Activated CD8-positive, alpha-beta T cell treated with anti-CD3 and anti-CD28 coated beads, Interleukin-2, amount 10 ng/mL, durations not matched to agents 7 days and 5 days (primary cell): ENCODE measurements at places on chromosomes 4 and X.

- no peaks in the 10 kb centered on the region for H3K27me3 ChIP-seq
- H3K36me3 ChIP-seq: no peaks in the 10 kb centered on the region
- no peak for DNase-seq
- no peaks in the 10 kb centered on the region for H3K4me1 ChIP-seq
- no peak overlapping the region for H3K4me3 ChIP-seq
- H3K27ac ChIP-seq: no peak overlapping the region
Observed at GRCh38 chr4:79281566-79282359, 44.1 kb downstream of the NAA11 start.

DNA sequence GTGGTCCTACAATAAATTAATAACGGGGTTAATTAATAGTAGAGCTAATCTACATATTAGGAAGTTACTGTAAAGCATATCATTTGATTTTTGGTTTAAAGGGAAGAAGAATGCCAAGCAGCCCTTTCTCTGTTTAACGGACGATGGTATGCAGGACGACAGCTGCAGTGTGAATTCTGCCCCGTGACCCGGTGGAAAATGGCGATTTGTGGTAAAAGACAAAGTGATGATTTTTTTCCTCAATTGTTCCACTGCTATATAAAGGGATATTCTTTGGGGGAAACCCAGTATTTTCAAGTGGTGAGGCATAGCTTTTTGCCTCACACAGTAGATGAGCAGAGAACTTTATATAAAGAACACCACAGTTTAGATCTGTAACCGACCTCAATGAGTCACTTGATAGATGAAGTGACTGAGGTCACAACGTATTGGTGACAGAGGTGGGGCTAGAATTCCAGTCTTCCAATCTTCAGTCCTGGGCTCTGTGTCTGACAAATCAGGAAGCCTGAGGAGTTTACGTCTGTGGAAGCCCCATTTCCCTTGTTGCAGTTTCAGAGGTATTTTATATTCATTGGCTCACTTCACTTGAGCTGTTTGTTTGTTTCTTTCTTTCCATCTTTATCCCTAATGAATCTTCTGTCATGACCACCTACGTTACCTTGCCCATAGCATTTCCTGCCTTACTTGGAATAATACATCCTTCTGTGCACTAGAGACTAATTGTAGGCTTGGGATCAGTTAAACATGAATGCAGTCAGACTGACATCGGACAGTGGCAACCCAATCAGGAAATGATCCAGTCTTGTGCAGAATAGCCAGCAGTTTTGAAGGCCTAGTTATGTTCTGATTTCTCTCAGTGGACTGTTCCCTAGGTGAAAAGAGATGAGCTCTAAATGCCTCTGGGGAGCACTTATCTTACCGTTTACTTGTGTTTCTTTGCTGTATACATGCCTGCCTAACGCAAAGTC lies 30.1 kb downstream of the ZRSR2 start:
- no peak overlapping the region for H3K27ac ChIP-seq
- peaks cover 45% of the 10 kb centered on the region for H3K36me3 ChIP-seq
- no peak for DNase-seq
- peaks cover 30% of the 10 kb centered on the region for H3K4me1 ChIP-seq
- no peak overlapping the region for H3K4me3 ChIP-seq
- no peaks in the 10 kb centered on the region for H3K27me3 ChIP-seq

- H3K27ac ChIP-seq: no peak overlapping the region
- DNase-seq: no peak
- no peak overlapping the region for H3K4me3 ChIP-seq
- H3K4me1 ChIP-seq: no peaks in the 10 kb centered on the region
- no peaks in the 10 kb centered on the region for H3K27me3 ChIP-seq
- H3K36me3 ChIP-seq: peaks cover 2% of the 10 kb centered on the region
Observed at GRCh38 chrX:21606002-21606401, 52.1 kb downstream of the KLHL34 start.

DNA sequence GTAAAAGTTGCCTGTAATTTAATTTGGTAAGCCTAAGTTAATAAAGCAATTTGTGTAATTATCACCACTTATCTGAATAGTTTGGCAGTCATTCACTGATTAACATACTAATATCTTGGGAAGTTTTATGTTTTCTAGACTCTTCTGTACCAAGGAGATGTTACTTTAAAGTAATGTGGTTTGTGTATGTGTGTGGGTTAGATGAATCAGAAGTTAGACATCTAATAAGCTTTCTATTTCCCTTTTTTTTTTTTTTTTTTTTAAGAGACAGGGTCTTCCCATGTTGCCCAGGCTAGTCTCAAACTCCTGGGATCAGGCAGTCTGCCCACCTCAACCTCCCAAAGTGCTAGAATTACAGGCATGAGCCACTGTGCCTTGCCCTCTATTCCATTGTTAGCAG lies 5.3 kb downstream of the SLAIN2 start:
- no peak overlapping the region for H3K27ac ChIP-seq
- H3K4me3 ChIP-seq: no peak overlapping the region
- peaks cover 19% of the 10 kb centered on the region for H3K36me3 ChIP-seq
- no peak for DNase-seq
- H3K4me1 ChIP-seq: peaks cover 45% of the 10 kb centered on the region

DNA sequence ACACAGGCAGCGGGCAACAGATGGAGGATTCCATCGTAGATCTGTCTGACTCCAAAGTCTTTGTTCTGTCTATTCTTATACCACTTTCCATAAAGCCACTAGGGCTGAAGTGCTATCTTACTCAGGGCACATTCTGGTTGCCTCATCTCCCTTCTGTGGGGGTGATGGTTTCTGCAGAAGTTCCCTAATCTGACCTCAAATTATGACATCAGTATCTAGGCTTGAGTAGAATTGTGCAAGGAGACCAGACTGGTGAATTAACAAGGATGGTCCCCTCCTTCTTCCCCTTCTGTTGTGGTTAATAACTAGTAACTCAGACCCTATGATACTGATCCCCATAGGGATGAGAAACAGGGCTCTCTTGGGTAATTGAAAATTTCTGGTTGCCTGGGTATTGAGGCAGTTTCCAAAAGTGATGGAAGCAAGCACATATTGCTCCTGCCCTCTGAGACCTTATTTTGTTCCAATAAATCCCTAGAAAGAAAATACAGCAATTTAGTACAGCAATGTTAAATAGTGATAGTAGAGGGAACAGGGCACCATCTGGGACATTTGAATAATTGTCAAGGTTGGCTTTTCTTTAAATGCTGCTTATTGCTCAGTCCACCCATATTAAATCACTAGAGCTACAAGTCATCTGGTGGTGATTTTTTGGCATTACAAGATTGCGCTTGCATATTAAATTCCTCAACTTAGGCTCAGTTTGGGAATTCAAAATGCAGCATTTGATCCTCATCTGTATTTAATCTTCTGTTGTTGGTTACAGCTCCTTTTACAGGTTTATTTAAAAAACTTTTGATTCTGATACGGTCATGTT lies 57.3 kb upstream of the AP1S2 start:
- no peak overlapping the region for H3K27ac ChIP-seq
- DNase-seq: no peak

- H3K27me3 ChIP-seq: no peaks in the 10 kb centered on the region
- H3K36me3 ChIP-seq: peaks cover 2% of the 10 kb centered on the region
- peaks cover 15% of the 10 kb centered on the region for H3K4me1 ChIP-seq
Observed at GRCh38 chrX:40100141-40100536, 2.4 kb upstream of the BCOR start.

GRCh38 chrX:119541188-119541587 lies 24.0 kb downstream of the STEEP1 start:
- H3K27me3 ChIP-seq: no peaks in the 10 kb centered on the region
- no peak overlapping the region for H3K4me3 ChIP-seq
- H3K4me1 ChIP-seq: peaks cover 7% of the 10 kb centered on the region
- H3K27ac ChIP-seq: no peak overlapping the region
- peaks cover 6% of the 10 kb centered on the region for H3K36me3 ChIP-seq

DNA sequence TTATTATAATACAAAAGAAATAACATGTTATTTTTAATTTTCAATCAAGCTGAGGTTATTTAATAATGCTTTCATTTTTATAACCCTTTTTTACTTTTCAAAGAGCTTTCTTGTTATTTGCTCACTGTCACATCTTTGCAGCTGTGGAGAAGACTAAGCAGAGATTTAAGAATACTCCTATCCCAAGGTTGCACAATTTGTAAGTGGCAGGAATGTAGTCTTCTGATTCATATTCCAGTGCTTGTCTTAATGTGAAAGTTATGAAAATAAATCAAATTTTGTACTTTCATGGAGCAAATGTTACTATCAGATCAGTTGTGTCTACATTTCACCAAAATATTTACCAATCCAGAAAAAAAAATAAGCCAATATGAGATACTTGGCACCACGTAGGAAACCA lies 86.6 kb downstream of the DDIT4L start:
- no peak overlapping the region for H3K4me3 ChIP-seq
- no peaks in the 10 kb centered on the region for H3K27me3 ChIP-seq
- no peaks in the 10 kb centered on the region for H3K36me3 ChIP-seq
- no peak overlapping the region for H3K27ac ChIP-seq
- no peak for DNase-seq

- peaks cover 14% of the 10 kb centered on the region for H3K4me1 ChIP-seq
- no peak overlapping the region for H3K4me3 ChIP-seq
- H3K27ac ChIP-seq: no peak overlapping the region
- H3K27me3 ChIP-seq: peaks cover 13% of the 10 kb centered on the region
- no peak for DNase-seq
Observed at GRCh38 chr4:148447681-148448080, 5.5 kb upstream of the NR3C2 start.

DNA sequence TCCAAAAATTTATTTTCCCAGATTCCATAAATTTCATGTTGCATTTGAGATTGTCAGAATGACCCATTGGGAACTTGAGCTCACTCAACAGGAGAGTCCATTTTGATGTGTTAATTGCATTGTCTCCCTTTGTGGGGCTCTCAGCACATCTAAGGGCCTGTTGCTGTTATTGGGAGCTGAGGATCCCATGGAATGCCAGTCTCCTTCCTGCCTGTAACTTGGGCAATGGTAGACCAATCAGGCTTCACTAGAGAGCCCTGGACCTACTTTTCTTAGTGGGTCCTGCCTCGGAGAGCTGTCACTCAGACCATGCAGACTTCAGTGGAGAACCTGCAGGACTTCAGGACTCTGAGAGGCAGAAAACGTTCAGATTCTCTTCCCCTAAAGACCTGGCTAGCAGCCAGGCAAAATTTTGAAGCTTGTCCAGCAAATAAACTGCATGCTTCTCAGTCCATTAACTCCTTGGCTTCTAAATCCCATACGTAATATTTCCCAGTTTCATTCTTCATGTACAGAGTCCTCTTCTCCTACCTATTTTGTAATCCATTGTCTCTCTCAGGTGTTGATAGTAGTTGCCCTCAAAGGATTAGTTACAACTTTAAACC lies 25.1 kb downstream of the OCRL start:
- no peak for DNase-seq
- H3K27ac ChIP-seq: no peak overlapping the region
- H3K36me3 ChIP-seq: peaks cover 4% of the 10 kb centered on the region
- no peak overlapping the region for H3K4me3 ChIP-seq
- peaks cover 10% of the 10 kb centered on the region for H3K4me1 ChIP-seq

DNA sequence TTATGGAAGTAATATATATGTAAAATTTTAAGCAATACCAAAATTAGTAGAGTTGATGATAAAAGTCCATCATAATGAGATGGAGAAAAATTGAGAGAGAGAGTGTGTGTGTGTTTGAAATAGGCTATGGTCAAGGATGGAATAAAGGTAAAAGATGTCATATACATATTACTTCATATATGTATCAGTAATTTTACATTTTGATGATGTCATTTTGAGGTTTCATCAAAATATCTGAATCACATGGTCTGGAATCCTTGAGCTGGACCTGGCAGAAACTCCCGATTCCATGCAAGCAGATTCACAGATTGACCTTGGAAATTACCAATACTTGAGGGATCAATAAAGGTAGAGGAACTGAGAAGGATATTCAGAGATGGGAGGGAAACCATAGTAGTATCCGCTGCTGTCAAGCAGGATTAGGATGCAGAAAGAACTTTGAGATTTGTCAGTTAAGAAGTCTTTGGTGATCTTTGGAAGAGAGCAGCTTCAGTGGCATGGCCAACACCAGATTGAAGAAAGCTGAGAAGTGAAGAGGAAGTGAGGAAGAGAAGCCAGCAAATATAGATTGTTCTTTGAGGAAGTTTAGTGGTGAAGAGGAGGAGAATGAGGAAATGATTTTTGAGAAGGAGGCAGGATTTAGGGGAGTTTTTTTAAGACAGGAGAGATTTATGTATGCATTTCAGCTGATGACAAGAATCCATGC lies 21.5 kb downstream of the DNAAF6 start:
- H3K4me3 ChIP-seq: no peak overlapping the region
- H3K27me3 ChIP-seq: no peaks in the 10 kb centered on the region
- no peaks in the 10 kb centered on the region for H3K4me1 ChIP-seq

DNA sequence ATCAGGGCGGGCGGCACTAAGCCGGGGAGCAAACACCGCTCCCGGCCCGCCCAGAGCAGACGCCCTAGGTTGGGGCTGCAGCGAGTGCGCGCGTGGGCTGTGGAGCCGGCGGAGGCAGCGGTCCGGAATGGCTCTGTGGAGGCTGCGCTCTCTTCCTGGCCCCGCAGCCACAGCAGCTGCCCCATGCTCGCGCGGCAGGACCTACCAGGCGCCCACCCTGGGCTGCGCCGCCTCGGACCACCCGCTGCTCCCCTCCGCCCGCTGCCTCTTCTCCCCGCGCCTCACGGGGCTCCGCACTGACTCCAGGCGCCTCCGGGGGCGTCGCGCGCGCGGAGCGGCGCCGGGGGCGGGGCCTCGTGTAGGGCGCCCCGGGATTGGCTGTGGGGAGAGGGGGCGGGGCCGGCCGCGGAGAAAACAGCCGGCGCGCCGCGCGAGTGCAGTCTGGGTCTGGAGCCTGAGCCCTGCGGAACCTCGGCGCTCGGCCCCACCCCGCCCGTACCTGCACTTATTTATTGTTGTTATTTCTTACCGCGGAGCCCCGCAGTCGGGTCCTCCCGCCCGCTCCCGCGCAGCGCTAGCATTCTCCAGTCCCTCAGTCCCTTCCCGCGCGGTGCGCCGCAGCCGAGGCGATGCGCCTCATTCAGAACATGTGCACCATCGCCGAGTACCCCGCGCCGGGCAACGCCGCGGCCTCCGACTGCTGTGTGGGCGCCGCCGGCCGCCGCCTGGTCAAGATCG lies at the start of gene RASL11B:
Gene RASL11B (plus strand): TSS at position 439 of the 738 bp plus-strand sequence. CDS start 191 bp downstream, at position 630.
- H3K4me1 ChIP-seq: peaks cover 9% of the 10 kb centered on the region
- H3K27me3 ChIP-seq: peaks cover 37% of the 10 kb centered on the region
- H3K36me3 ChIP-seq: no peaks in the 10 kb centered on the region
- H3K27ac ChIP-seq: peak within 1 kb of the TSS; percentile 13
- H3K4me3 ChIP-seq: peak within 1 kb of the TSS; percentile 74
- DNase-seq: peak; percentile 85

DNA sequence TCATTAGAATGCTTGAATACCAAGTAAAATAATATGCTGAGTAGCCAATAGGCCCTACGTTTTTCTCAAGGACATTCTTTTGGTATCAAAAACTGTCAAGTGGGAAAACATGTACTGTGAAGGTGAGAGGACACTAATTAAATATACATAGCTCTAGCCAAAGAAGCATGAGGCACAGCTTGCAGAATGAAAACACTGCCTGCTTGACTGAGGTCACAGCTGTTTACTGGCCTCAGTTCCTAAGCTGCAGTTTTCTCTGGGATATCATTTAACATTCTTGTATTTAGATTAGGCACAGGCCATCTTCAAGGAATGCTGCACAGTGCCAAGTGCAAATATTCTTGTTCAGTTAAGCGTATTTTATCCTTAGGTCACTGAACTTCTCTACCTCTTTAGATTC lies 78.6 kb downstream of the NAP1L3 start:
- H3K27ac ChIP-seq: no peak overlapping the region
- DNase-seq: no peak
- H3K4me3 ChIP-seq: no peak overlapping the region
- no peaks in the 10 kb centered on the region for H3K36me3 ChIP-seq
- H3K4me1 ChIP-seq: no peaks in the 10 kb centered on the region
- no peaks in the 10 kb centered on the region for H3K27me3 ChIP-seq
